Pancreas (tissue), 10 donors: ENCODE measurements at places on chromosomes 7 and 10. TPM values are rescaled to one million over a fixed set of nuclear protein-coding genes. Genes with fewer than 3 reads are reported as not detected.

The OR6V1 gene
- not detected for total RNA-seq

The CYP26A1 gene
- not detected for total RNA-seq

The RPEL1 gene
- not detected for total RNA-seq

The GALNT17 gene
- total RNA-seq = 2.0 TPM

The ACHE gene
- total RNA-seq = 1.3 TPM

DNA sequence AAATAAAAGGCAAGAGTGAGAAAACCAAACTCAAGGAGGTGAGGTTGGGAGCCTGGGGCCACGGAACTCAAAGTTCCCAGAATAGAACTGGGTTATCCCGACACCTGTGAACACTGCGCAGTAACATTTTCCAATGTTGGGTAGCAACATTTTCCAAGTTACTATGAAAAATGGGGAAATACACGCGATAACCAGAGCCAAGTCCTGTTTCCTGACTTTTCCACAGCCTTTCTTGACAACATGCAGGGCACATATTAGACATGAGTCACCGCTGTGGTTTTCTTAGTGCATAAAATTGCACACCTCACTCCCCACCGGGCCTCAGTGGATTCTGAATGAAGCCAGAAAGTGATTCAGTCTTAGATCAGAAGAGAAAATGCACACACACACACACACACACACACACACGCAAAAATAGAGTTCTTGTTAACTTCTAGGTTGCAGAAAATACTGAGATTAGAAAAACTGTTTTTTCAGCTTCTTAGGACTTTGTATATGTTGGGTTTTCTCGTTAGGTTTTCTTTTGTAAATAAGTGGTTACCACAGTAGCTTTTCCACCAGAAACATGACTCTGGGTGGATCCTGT is 70.0 kb downstream of the CAMK1D start:
- H3K27me3 ChIP-seq = no peaks in the 10 kb centered on the region
- no peak overlapping the region for H3K4me3 ChIP-seq
- H3K36me3 ChIP-seq = no peaks in the 10 kb centered on the region
- no peak for DNase-seq

- no peaks in the 10 kb centered on the region for H3K36me3 ChIP-seq
- no peak overlapping the region for H3K27ac ChIP-seq
- no peaks in the 10 kb centered on the region for H3K27me3 ChIP-seq
- H3K4me3 ChIP-seq = no peak overlapping the region
Measured at GRCh38 chr7:157431173-157431950, 94.6 kb downstream of the DNAJB6 start.

- H3K36me3 ChIP-seq = no peaks in the 10 kb centered on the region
- H3K4me3 ChIP-seq = no peak overlapping the region
- H3K4me1 ChIP-seq = no peaks in the 10 kb centered on the region
- H3K27ac ChIP-seq = no peak overlapping the region
- H3K27me3 ChIP-seq = no peaks in the 10 kb centered on the region
Measured at GRCh38 chr10:58444876-58445275, 59.7 kb downstream of the TFAM start.

- no peaks in the 10 kb centered on the region for H3K36me3 ChIP-seq
- no peak overlapping the region for H3K4me3 ChIP-seq
- H3K4me1 ChIP-seq = peaks cover 5% of the 10 kb centered on the region
- peak; percentile 89 for DNase-seq
Measured at GRCh38 chr7:4162884-4163564, 519.1 kb upstream of the FOXK1 start.

- peaks cover 5% of the 10 kb centered on the region for H3K36me3 ChIP-seq
- no peaks in the 10 kb centered on the region for H3K27me3 ChIP-seq
- H3K4me1 ChIP-seq = peaks cover 19% of the 10 kb centered on the region
Measured at GRCh38 chr7:47379629-47380324, 202.1 kb downstream of the TNS3 start.
